ENCODE measurements at places on chromosomes 1 and 21.

GRCh38 chr1:207298186-207298585 lies 23.3 kb upstream of the CD55 start:
- DNase-seq = no peak

- no peak for DNase-seq
These were observed 374.7 kb downstream of the COL11A1 start for GRCh38 chr1:102733491-102734236.

DNA sequence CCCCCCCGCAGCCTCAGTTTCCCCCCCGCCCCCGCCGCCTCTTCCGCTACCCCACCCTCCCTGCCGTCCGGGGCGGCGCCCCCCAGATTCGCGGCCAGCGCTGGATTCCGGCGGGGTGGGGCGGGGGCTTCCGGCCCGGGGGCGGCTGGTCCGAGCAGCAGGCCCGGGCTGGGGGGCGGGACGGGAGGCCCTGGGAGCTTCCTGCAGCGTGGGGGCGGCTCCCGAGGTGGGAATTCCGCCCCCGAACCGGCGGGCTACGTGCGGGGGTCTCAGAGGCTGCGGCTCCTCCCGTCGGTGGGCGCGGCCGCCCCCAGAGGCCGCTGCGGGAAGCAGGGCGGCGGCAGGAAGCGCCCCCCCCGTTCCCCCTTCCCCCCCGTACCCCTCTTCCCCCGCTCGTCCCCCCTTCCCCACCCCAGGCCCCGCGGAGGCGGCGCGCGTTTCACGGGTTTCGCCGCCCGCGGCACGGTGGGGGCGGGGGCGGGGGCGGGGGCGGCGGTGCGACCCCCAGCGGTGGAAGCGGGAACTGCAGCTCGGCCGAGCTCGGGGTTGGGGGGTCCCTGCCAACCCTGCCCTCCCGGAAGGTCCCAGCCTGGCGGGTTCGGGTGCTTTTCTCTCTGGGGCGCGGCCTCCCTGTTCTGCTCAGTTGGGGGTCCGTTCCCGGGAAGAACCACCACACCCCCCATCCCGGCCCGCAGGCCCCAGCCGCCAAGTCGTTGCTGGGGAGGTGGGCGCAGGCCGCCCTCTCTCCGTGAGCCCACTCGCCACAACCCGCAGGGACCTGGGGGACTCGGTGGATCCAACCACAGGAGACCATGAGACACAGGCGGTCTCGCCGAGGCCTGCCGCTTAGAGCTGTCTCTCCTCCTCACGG lies 76.3 kb downstream of the MORN1 start:
- DNase-seq = peak; percentile 57

DNA sequence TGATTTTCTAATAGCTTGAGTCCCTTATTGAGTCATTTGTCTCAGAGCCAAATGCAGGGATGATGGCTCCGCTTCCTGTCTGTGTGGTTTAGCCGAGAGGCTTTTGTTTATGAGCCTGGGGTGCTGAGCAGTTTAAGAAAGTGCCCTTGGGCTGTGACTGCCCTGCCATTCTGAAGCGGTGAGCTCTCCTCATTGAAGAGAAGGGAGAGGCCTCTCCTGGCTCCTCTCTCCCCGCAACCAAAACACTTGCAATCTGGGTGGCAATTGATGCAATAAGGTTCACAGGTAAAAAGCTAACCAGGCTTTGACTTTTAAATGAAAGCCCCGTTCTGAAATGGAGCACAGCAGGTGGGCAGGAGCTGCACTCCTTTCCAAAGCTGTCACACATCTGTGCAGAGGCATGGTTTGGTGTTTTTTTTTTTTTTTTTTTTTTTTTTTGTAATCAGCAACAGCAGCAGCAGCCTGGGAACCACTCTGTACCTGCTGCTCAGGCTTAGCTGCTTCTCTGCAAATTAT lies 403.7 kb downstream of the SIPA1L2 start:
- DNase-seq = no peak

GRCh38 chr1:22584001-22584562 lies 20.8 kb downstream of the EPHA8 start:
- DNase-seq = no peak

DNA sequence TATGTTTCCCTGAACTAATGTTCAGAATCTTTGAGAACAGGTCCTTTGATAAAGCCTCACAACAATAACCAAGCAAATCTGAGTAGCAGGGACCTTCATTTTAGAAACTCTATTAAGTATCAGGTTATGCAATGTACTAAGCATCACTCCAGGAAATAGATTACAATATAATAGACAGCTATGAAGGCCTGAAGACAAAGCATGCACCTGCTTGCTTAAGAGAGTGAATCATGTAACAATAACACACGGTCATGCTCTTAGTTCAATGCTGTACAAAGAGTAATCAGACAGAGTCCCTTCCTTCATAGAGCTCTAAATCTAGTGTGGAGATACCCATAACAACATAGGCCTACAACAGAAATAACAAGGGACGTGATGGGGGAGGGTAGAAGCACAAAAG lies 8.1 kb upstream of the CMPK1 start:
- no peak for DNase-seq

DNA sequence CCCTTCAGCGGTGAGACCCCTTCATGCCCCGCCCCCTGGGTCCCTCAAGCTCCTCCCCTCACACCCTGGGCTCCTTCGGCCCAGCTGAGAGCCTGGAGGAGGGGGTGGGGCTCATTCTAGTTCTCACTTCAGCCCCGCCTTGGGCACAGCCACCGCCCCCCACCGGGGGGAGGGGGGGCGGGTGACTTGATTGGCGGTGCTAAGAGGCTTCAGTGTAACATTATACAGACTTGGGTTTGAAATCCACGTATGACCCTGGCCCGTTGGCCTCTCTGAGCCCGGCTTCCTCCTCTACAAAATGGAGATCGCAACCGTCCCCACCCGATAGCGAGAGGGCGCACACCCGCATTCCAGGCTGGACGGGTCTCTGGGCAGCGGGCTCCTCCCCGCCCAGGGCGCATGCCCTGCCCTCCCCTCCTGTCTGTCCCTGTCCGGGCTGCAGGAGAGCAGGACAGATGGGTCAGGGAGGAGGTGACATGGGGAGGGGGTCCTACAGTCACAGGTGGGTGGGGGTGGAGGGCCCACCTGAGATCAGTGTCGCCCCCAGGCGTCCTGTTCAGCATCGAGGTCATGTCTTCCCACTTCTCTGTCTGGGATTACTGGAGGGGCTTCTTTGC lies 5.1 kb downstream of the CLCNKB start:
- peak; percentile 80 for DNase-seq

- no peak for DNase-seq
These were observed 250 bp downstream of the F5 start for GRCh38 chr1:169586067-169586394.

- DNase-seq = peak; percentile 41
These were observed 758 bp downstream of the PTBP2 start for GRCh38 chr1:96722161-96722922.

- no peak for DNase-seq
These were observed 49.6 kb upstream of the HOOK1 start for GRCh38 chr1:59765011-59765730.

- no peak for DNase-seq
These were observed 21.9 kb upstream of the EEIG2 start for GRCh38 chr1:108537976-108538375.

GRCh38 chr1:173017792-173018191 lies 32.9 kb downstream of the TNFSF18 start:
- DNase-seq = no peak

DNA sequence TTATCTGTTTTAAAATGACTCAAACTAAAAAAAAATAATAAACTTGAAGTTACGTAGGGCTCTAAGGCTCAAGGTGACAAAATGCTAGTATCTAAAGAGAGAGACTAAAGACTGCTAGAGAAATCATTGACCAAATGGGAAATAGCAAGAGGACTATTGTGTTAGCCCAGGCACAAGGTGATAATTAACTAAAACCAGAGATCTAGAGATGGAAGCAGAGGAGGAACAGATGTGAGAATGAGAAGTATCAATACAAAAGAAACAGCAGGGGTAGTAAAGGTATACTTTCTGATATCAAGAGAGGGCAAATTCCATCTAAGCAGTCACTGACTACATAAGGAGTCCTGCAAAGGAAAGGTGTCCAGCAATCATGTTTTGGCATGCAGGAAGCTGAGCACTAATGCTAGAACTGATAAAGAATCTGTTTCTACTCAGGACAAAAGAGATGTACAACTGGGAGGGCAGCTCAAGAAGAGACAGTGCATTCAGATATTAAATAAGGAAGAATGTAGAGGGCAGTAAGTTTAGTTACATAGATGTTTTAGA lies 100.2 kb upstream of the GNG4 start:
- no peak for DNase-seq

GRCh38 chr1:116806245-116806644 lies 52.0 kb downstream of the CD2 start:
- DNase-seq = no peak

- no peak for DNase-seq
These were observed 34.0 kb upstream of the CRNN start for GRCh38 chr1:152448095-152448494.

- no peak for DNase-seq
These were observed 40.8 kb upstream of the OSBPL9 start for GRCh38 chr1:51576085-51576444.

DNA sequence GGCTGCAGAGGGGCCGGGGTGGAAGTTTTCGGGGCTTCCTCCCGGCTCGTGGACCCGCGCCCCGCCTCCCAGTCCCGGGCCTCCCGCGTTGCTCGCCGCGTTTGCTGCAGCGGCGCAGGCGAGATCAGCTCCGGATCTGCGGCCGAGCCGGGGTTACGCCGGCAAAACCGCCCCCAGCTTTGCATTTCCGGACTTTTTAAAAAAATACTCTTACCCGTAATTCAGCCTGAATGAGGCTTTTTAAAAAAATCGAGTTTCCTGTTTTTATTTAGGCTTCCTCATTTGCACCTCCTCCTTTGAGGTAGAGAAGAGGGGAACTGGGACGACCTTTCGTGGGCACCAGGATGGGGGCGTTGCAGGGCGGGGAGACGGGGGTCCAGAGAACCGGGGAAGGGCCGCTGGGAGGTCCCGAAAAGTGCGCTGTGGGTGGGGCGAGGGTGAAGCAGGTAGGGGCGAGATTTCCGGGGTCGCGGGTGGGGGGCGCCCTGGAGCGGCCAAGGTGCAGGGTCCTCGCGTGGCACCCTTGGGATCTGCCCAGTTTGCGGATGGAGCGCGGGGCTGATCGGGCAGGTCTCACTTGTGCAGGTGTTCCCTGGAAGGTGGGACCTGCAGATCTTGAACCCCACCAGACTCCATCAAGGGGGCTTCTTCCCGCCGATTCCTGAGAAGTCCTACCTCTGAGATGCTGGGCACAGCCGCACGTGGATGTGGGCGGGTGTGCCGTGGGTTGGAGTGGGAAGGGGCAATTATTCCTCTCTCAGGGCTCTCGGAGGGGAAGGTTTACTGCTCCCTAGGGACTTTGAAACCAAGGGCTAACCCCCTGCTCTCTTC lies 1.1 kb downstream of the PIK3CD start:
- DNase-seq = no peak

- DNase-seq = no peak
These were observed 27.5 kb downstream of the ATP1B1 start for GRCh38 chr1:169133801-169134502.

Measured in progenitor cell of endocrine pancreas (in vitro differentiated cells).